ENCODE measurements at places on chromosomes 12 and 14.

DNA sequence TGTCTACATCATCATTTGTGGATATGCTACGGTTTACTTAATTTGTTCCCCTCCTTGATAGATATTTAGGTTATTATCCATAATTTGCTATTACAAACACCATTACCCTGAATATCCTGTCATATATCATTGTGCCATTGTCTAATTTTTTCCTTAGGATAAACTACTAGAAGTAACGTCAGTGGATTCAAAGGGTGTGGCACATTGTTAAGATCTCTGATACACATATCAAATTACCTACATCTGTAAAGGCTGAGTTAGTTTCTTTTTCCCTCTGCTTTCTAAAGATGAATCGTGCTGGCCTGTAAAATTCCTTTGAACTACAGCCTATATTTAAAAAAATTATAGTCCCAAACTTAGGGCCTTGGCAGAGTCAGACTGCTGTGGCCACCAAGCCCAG, 53.9 kb upstream of the STRN3 start:
- no peak for DNase-seq

- no peak for DNase-seq
These were observed 22.7 kb upstream of the CCDC60 start for GRCh38 chr12:119311878-119312277.

DNA sequence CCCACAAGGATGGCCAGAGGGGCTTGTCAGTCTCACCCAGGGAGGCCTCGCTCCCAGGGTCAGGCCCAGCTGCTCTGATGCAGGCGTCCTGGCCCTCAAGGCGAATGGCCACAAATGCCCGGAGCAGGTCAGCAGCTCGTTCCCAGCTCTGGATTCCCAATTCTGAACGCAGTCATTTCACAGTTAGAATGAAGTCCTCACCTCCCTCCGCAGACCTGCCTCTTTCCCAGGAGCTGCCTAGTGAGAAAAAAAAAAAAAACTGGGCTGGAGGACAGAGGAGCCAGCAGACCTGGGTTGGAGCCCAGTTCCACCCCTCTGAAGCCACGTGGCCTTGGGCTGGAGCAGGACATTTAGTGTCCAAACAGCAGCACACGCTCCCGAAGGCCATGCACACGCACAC, 62.2 kb upstream of the DIO3 start:
- no peak for DNase-seq

DNA sequence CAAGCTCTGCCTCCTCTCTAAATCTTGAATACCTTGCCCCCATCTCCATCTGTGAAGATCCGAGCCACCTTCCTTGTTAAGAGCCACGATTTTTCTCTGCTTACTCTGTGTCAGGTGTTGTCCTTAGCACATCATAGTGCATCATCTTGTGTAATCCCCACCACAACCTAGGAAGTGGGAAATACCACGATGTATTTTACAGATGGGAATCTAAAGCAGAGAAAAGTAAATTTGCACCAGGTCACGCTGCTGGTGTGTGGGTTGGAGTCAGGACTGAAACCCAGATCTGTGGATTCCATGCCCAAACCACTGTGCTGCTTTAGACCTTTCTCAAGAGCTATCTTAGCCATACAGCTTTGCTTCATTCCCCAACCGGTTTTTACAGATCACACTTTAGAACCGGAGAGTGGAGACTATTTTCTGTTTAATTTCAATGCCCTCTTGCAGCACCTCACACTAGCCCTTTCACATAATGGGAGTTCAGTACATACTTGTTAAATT, 94.6 kb downstream of the PPM1A start:
- no peak for DNase-seq

DNA sequence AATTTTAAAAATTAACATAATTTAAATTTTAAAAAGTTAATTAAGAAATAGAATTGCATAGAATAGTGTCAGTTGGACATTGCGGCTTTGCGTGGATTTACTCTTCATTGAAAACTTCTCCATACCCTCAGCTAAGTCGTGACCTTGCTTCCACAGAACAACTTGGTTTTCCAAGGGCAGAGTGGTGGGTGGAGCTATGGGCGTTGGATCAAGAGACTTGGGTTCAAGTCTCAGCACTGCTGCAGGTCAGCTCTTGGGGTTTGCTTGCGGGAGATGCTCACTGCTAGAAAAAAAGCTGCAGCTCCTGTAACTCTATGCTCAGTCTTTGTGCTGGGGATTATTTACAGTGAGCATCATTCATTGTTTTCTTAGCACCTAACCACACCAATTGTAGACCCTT, 133.7 kb downstream of the PRIMA1 start:
- DNase-seq, result no peak

GRCh38 chr12:68317047-68317667, 15.0 kb downstream of the MDM1 start:
- DNase-seq, result no peak

DNA sequence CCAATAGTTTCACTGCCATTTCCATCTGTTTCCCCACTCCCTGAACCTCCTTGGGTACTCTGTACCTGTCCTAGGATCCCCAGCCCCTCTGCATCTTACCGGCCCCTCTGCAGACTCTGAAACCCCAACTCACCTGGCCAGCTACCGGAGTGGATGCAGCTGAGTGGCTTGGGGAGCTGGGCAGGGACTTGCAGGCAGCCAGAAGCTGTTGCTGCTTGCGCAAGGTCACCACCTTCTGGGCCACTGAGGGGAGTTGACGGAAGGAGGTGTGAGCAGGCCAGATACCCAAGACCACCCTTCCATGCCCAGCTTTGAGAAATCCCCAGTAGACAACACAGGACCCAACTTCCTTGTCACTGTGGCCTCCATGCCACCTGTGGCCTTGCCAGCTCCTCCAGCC, 6.3 kb downstream of the AGAP2 start:
- no peak for DNase-seq

DNA sequence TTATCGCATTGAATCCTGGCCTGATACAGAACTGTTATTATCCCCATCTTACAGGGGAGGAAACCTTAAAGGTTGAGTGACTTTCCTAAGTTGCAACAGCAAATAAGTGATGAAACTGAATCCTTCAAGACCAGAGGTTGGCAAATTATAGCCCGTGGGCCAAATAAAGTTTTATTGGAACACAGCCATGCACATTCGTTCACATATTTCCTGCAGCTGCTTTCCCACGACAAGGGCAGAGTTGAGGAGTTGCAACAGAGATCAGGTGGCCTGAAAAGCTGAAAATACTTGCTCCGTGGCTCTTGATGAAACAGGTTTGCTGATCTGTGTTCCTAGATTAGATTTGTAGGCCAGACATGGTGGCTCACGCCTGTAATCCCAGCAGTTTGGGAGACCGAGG, 126.7 kb downstream of the PHETA1 start:
- DNase-seq, result no peak

GRCh38 chr12:55019784-55020183, at the start of gene NEUROD4:
Gene NEUROD4, plus strand, starts transcription at chr12:55019974. Its CDS starts 6,466 bp downstream, at chr12:55026440.
- no peak for DNase-seq

DNA sequence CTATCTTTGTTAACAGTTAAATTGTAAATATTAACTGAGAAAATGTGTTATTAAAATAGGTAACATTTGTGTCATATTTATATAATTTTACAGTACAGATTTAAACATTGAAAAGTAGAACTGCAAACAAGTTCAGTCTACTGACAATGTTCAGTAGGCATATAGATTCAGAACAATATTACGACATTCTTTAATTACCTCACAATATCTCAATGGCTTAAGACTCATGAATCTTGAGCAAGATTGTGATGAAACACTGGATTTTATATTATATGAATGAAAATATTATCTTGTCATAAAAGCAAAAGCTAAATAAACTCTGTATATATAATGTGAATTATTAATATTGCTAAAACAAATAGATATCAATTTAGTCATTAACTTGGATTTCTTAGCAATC, 194.9 kb downstream of the ADAMTS20 start:
- DNase-seq, result no peak

- DNase-seq, result no peak
These were observed 45.5 kb downstream of the STX2 start for GRCh38 chr12:130793554-130793849.

- DNase-seq, result no peak
These were observed 202.2 kb downstream of the EXOC5 start for GRCh38 chr14:57066463-57066862.

DNA sequence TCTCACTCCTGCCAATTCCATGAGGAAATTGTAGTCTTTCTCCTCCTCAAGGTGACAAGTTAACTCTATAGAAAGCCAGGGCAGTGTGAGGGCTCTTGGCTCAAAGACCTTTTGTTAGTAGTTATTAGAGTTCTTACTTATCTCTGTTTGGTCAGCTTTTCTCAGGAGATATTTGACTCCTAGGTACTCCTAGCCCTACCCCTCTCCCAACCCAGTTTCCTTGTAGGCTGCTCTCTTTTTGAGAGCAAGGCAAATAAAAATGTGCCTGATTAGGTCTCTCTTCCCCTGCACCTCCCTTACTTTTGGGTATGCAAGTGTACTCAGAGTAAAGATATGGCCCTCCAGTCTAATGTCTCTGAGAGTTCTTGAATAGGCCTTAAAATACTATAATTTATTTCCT, 23.8 kb downstream of the BTG1 start:
- no peak for DNase-seq

GRCh38 chr12:2539938-2540337, 254.8 kb upstream of the FKBP4 start:
- no peak for DNase-seq

DNA sequence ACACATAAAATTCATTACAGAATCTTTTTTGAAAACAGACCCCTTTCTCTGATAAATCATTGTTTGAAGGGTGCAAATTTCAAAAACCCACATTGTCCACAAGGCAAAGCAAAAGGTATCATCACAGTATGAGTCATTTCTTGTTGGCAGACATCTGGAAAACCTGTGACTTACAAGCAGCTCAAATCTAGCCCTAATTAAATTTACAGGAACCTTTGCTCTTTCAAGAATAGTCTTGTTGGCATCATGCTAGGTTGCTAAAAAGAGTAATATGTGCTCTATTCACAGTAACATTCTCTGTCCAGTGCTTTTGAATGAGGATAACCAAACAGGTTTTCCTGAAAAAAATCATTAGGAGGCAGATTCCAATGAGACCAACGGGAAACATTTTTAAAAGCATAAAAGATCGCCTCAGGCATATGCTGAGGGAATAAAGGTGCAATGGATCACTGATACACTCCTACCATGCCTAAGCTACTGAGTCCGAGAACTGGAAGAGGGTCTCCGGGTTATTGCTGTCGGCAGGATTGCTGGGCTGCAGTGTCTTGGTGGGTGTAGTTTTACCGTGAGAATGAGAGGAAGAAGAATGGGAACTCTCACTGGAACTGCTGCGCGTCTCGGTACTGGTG, 55.5 kb upstream of the TTC7B start:
- no peak for DNase-seq

- no peak for DNase-seq
These were observed 57.2 kb downstream of the LTBP2 start for GRCh38 chr14:74554742-74555362.

DNA sequence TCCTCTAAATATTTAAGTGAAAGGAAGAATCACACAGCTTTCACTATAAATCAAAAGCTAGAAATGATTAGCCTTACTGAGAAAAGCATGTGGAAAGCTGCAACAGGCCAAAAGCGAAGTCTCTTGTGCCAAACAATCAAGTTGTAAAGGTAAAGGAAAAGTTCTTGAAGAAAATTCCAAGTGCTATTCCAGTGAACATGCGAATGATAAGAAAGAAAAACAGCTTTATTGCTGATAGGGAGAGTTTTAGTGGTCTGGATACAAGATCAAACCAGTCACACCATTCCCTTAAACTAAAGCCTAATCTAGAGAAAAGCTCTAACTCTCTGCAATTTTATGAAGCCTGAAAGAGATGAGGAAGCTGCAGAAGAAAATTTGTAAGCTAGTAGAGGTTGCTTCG, 190.9 kb downstream of the BTG1 start:
- no peak for DNase-seq

DNA sequence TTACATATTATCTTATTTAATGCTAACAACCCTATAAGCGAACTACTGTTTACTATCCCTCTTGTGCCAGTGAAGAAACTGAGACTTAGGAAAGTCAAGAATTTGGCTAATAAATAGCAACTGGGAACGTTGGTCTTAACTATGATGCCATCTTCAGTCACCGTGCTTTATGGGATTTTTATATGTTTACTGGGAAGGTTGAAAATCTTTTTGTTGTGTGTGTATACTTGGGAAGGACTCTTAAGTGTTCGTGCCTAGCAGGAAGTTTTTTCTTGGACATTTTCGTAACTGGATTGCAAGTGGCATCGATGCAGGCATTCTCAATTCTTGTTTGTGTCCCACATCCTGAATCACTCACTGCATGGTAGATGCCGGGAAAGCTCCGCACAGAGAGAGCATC, 9.4 kb downstream of the SFSWAP start:
- no peak for DNase-seq

DNA sequence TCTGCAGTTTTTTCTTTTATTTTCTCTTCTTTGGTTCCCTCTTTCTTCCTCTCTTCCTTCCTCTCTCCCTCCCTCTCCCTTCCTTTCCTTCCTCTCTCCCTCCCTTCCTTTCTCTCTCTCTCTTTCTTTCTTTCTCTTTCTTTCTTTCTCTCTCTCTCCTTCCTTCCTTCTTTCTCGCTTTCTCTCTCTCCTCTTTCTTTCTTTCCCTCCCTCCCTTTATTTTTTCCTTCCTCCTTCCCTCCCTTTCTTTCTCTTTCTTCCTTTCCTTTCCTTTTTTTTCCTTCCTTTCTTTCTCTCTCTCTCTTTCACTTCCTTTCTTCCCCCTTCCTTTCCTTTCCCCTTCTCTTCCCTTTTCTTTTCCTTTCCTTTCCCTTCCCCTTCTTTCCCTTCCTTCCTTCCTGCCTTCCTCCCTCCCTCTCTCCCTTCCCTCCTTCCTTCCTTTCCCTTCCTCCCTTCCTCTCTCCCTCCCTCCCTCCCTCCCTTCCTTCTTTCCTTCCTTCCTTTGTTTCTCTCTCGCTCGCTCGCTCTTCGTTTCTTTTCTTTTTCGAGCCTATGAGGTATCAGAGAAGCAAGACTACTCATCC, 13.7 kb downstream of the CFAP54 start:
- no peak for DNase-seq

DNA sequence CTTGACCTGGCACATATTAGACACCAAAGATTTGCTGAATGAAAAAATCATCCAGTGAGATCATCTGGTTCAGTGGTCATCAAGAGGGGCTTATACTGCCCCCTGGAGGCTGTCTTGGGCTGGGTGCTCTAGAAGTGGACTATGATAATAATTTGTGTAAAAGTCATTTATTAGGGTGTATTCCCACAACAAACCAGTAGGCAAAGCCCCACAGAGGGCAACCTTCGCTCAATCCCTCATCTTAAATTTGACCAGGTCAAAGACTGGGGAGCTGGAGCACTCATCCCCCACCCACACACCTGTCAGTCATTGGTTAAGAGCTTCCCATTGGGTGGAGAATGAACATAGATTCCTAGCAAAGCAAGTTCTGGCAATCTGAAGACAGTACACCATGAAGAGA, 20.0 kb upstream of the FICD start:
- DNase-seq, result no peak

GRCh38 chr14:49972131-49972671, 79.3 kb downstream of the ARF6 start:
- no peak for DNase-seq

- no peak for DNase-seq
These were observed 6.7 kb downstream of the ARHGEF25 start for GRCh38 chr12:57617942-57618341.

GRCh38 chr12:63915105-63915800, 70.8 kb downstream of the SRGAP1 start:
- no peak for DNase-seq
